ENCODE measurements at places on chromosomes 5 and 9. TPM values are rescaled to one million over a fixed set of nuclear protein-coding genes. Genes with fewer than 3 reads are reported as not detected.

The LCN15 gene
- polyA plus RNA-seq = 0.16 TPM

DNA sequence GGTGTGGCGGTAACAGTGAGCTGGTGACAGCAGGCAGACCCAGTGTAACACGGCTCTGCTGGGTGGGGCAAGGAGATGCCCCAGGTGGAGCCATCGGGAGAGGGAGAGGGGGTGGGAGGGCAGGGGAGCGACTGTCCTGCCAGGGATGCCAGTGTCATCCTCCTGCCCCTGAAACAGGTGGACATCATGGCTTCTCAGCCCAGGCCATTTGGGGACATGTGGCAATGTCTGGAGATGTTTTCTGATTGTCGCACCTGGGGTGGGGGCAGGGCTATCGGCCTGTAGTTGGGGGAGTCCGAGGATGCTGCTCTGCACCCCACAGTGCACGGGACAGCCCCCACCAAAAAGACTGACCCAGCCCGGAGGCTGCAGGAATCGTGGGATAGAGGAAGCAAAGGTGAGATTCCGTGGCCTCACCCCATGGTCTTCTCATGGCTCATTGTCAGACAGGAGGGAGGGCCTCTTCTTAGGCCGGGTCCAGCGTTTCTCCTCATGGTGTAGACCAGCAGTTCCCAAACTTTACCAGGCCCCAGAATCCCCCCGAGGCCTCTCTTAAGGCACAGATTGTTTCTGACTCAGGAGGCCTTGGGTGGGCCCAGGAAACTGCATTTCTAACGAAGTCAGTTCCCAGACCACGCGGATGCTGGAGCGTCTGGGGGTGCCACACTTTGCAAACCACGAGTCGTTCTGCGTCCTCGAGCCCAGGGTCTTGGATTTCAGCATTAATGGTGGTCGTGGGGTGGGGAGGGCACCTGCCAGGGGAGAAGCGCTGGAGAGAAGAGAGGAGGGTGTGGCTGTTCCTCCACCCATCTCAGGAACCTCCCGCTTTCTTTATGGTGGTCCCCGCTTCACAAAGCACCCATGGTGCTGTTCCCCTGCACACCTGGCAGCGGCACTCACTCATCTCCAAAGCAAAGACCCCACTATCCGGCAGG, 11.0 kb downstream of the COL5A1 start:
- DNase-seq = no peak

GRCh38 chr5:136032564-136032963, 3.8 kb downstream of the TGFBI start:
- no peak for DNase-seq

The KIF12 gene
- 0.47 TPM for polyA plus RNA-seq

DNA sequence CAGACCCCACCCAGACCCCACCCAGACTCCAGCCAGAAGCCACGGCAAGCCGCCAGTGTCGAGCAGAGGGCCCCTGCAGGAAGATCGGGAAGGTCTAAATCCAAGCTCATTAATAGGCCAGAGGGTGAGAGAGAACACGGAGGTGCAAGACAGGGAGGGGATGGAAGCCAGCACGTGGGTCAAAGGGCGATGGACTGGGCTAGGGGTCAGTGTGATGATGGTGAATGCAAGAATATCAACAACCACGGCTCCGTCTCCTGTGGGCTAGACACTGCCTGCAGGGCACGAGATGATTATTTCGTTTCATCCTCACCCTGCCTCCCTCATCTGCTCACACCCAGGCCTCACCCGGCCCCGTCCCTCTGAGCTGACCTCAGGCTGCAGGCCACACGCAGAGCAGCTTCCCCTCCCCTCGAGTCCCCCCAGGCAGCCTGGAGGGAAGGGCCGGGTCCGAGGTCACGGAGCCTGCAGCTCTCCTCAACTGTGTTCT, 122.0 kb downstream of the COL23A1 start:
- DNase-seq = no peak

GRCh38 chr5:134127376-134127861, 12.9 kb downstream of the TCF7 start:
- DNase-seq = no peak

DNA sequence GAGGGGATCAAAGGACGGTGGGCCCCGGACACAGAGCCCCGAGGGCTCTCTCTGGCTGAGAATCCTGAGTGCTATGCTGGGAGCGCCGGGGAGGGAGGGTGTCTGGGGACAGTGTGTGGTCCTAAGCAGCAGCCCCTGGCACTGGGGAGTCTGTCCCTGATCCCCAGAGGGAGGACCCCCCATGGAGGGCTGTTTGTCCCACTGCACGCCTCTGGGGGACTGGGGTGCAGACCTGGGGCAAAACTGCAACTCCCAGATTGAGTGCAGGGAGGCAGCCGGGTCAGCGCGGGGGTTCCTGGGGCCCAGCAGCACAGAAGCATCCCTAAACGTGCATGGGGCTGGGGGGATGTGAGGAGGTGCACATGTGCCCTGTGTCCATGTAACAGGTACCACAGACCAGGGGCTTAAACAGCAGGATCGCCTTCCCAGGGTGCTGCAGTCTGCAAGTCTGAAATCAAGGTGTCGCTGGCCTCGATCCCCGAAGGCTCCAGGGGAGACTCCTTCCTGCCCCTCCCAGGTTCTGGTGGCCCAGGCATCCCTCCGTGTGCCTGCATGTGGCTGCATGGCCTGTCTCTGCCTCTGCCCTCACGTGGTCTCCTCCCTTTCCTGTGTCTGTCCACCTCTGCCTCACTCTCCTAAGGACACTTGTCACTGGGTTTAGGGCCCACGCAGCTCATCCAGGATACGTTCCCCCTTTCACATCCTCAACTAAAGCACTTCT, 35.9 kb upstream of the IRX4 start:
- no peak for DNase-seq

- peak; percentile 66 for DNase-seq
These were observed 53.4 kb downstream of the TENT4A start for GRCh38 chr5:6766604-6767093.

- peak; percentile 56 for DNase-seq
These were observed 136.3 kb upstream of the RASEF start for GRCh38 chr9:83199240-83199639.

DNA sequence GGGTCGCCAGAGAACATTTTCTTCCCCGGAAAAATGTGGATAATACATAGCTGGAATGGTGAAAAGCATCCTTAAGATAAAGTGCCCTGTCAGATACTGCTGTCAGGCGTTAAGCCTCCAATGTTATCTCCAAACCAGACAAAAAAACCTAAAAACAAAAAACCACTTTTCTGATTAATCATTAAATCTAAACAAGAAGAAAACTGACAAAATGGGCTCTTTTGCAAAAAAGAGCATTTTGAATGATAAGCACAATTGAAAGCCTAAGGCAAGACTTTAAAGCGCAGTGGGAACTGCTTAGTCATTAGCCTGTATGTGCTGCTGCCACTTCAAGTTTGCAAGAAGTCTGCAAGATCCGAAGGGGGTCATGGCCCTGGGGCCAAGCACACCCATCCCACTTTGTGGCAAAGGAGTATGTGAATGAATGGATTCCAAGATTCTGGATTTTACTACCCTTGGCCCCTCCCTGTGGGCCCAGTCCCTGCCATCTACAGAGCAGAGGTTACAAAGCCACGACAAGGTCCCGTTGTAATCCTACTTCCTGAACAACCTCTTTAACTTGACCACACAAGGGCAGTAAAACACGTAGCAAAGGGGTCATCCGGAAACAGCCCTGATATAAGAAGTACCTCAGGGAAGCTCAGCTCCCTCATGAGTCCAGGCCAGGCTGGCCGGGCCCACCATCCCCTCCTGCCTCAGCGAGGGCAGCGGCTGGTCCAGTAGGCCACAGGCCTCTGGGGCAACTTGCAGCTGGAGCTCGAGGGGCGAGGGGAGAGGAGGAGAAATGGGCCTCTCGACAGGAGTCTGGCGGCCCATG, 29.7 kb downstream of the SHB start:
- DNase-seq = no peak

The GPX3 gene
- 1,457 TPM for polyA plus RNA-seq

- DNase-seq = no peak
These were observed 4.7 kb downstream of the BRD3 start for GRCh38 chr9:134063088-134063570.

- DNase-seq = no peak
These were observed 142.8 kb downstream of the LIFR start for GRCh38 chr5:38413696-38414095.

The PLAC8L1 gene
- not detected for polyA plus RNA-seq

- peak; percentile 67 for DNase-seq
These were observed 16.9 kb downstream of the PTCH1 start for GRCh38 chr9:95499847-95500246.

DNA sequence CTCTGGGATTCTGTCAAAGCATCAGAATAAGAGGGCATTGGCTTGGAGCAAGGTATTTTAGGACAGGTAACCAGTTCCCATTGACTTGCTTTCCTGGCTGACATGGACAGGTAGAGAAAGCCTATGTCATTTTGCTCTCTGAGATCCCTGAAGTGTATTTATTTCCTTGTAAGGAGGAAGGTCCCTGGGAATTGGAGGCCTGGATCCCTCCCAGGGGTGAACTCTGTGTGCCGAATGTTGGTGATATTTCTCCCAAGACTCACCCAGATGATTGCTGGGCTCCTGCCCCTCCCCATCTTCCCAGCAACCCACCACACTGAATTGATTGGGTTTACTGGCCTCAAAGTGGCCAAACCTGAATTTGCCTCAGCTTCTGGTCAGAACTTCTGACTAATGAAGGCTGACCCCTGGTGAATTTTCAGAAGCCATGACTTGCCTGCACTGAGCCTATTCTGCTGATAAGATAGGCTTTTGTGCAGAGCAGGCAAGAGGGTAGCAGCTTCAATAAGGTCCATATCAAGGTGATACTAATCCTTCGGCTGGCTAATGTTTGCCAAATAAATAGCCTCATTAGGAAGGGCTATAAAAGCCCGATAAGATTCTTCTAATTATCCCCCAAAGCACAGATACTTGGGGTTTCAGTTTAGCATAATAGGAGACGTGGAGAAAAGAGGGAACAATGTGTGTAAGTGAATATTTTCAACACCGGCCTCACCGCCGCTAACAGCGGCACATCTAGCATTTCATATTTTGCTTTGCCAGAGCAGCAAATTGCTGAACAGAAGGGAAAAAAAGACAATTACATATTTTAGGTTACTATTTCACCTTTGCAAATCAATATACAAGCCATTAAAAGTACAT, 152.9 kb upstream of the PITX1 start:
- DNase-seq = no peak

- DNase-seq = peak; percentile 8
These were observed 24.5 kb upstream of the SARDH start for GRCh38 chr9:133762488-133763271.

- DNase-seq = no peak
These were observed 35.2 kb downstream of the MTRR start for GRCh38 chr5:7904170-7904569.

- no peak for DNase-seq
These were observed 14.4 kb downstream of the MEF2C start for GRCh38 chr5:88868468-88869068.

The RASGEF1C gene
- not detected for polyA plus RNA-seq

GRCh38 chr9:130770679-130771442, 64.2 kb upstream of the ABL1 start:
- DNase-seq = peak; percentile 27

DNA sequence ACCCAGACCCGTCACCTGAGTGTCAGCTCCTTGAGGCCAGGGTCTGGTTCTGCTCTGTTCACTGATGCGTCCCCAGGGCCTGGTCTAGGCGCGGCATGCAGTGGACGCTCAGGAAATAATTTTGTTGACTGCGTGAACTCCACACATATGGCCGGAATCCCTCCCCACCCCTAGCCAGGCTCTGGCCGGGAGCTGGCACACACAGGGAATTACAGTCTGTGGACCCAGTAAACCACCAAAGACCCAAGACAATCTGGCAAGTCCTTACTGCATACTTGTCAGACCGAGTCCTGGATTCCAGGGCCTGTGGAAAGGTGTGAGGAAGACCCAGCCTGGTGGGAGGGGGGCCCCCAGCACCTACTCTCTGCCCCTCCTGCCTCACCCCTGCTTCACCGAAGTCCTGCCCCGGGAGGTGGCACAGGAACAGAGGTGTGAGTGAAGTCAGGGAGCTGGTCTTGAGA, 113.0 kb upstream of the IER5L start:
- DNase-seq = no peak

DNA sequence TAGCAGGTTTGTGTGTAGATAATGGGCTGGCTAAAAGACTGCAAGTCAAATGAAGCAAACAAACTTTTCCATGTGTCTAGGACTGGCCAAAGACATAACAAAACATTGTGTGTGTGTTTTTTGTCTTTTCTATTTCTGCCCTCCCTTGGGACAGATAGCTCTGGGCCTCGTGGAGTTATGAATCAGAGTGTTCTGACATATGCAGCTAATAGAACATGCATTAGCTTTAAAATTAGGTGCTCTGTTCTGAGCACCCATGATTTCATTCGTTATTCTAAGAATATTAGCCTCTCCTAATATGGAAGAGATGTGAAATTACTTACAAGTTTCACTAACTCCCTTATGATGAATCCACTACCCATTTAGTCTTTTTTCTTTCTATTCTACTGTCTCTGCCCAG, 367.3 kb upstream of the PAPPA start:
- no peak for DNase-seq

DNA sequence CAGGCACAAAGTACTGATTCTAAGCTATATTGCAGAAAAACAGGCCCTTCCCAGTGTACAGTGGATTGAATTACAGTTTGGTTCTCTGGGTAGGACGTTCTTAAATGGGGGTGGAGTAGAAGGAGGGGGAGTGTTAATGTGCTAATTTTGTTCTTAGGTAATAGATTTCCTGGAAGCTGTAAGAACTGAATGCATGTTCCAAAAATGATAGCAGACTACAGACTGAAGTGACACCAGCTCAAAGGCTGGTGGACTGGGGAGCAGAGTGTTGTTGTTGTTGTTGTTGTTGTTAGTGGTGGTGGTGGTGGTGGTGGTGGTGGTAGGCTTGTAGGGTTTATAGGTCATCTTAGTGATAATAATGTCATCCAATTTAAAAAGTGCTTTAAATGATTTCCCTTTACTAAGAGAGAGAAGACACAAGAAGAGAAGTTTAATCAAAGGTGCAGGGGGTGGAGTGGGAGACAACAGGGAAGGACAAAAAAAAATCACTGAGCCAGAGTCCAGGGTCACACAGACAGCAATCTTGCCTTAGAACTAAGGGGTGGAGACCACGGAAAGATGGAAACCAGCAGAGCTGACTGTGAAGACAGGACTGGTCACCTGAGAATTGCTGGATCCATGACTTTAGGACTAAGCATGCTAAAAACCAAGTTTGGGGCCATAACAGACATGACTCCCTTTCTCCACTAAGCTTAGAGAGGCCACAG, 27.0 kb downstream of the TTLL11 start:
- no peak for DNase-seq

- DNase-seq = no peak
These were observed 126.1 kb downstream of the OLFM1 start for GRCh38 chr9:135213566-135213965.

The PRSS3 gene
- 0.37 TPM for polyA plus RNA-seq

- DNase-seq = no peak
These were observed 51.0 kb downstream of the KIF4B start for GRCh38 chr5:155064580-155064979.

GRCh38 chr5:141366016-141366896, 2.3 kb downstream of the PCDHGA5 start:
- DNase-seq = no peak

- peak; percentile 75 for DNase-seq
These were observed 92.0 kb downstream of the SNCAIP start for GRCh38 chr5:122404018-122404417.

The SPINK7 gene
- polyA plus RNA-seq = not detected
